Activated CD4-positive, alpha-beta T cell treated with anti-CD3 and anti-CD28 coated beads, Interleukin-2, amount 10 ng/mL, durations not matched to agents 7 days and 5 days (primary cell): ENCODE measurements at places on chromosomes 13 and 19. TPM values are rescaled to one million over a fixed set of nuclear protein-coding genes. Genes with fewer than 3 reads are reported as not detected.

Gene OVOL3
- total RNA-seq: not detected

Gene JSRP1
- total RNA-seq: not detected

Gene KIR3DL2
- total RNA-seq: 3.1 TPM

Gene MYH14
- not detected for total RNA-seq

Gene GJB2
- total RNA-seq: 5.6 TPM

Gene ZNF729
- total RNA-seq: not detected

Gene SERTM1
- total RNA-seq: not detected

Gene CACNG8
- not detected for total RNA-seq

Gene ZNF229
- total RNA-seq: 0.77 TPM

Gene ACP7
- total RNA-seq: not detected

Gene MISP3
- 0.69 TPM for total RNA-seq

Gene MCOLN1
- 14.8 TPM for total RNA-seq

Gene MIA
- not detected for total RNA-seq

Gene ACP5
- total RNA-seq: 33.9 TPM

Gene POLR2E
- total RNA-seq: 133 TPM

Gene SLAIN1
- 31.5 TPM for total RNA-seq

Gene PGLYRP1
- total RNA-seq: not detected

Gene KIRREL2
- 0.25 TPM for total RNA-seq

Gene IL11
- total RNA-seq: 0.27 TPM

Gene GPR12
- not detected for total RNA-seq

Gene SHANK1
- not detected for total RNA-seq

Gene SBK2
- not detected for total RNA-seq

Gene C19orf85
- not detected for total RNA-seq

Gene AXL
- 0.20 TPM for total RNA-seq

Gene GPR18
- 19.7 TPM for total RNA-seq

Gene PSG1
- total RNA-seq: not detected

Gene VN1R2
- not detected for total RNA-seq

Gene TMEM259
- total RNA-seq: 183 TPM

Gene C5AR1
- total RNA-seq: 1.0 TPM

Gene PRODH2
- not detected for total RNA-seq

Gene FAM83E
- 2.5 TPM for total RNA-seq

Gene ZNF667
- total RNA-seq: 1.00 TPM

Gene ZNF675
- 25.5 TPM for total RNA-seq

Gene APLP1
- 0.42 TPM for total RNA-seq

Gene PLEKHJ1
- 56.2 TPM for total RNA-seq

Gene FFAR3
- not detected for total RNA-seq

Gene ATP4A
- total RNA-seq: not detected

Gene SYCN
- not detected for total RNA-seq

Gene NALCN
- total RNA-seq: not detected

Gene IQCN
- total RNA-seq: 6.3 TPM
